GM12892 (cell line): ENCODE measurements at places on chromosomes 4 and X.
A peak's percentile ranks its signal among the peaks of the same experiment; 100 is the strongest.

- no peak for DNase-seq
Measured at GRCh38 chrX:15448010-15448639, 45.0 kb downstream of the PIR start.

GRCh38 chr4:52555356-52555716, 103.8 kb downstream of the USP46 start:
- DNase-seq = no peak

- no peak for DNase-seq
Measured at GRCh38 chrX:154531626-154532025, 15.0 kb downstream of the G6PD start.

GRCh38 chr4:111228396-111228795, 605.5 kb upstream of the PITX2 start:
- no peak for DNase-seq

GRCh38 chrX:14899607-14900006, 26.4 kb downstream of the MOSPD2 start:
- DNase-seq = no peak

DNA sequence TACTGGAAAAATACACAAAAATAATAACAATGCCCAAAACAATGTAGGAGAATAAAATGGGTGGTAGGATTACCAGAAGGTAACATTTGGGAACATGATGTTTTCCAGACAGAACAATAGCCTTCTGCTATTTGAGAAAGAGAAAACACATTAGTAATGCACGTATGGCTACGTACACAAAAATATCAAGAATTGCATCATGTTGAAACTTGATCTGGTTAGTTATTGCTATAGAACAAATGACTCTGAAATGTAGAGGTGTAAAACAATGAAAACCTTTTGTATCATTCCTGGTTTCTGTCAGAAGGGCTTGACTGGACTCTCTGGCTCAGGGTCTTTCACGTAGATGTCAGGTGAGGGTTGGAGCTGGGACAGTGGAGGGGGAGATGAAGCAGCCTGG, 1040.0 kb downstream of the FAT4 start:
- DNase-seq = no peak

GRCh38 chr4:106450249-106450648, 81.7 kb upstream of the GIMD1 start:
- no peak for DNase-seq

GRCh38 chr4:8840006-8840793, 31.4 kb downstream of the HMX1 start:
- no peak for DNase-seq

DNA sequence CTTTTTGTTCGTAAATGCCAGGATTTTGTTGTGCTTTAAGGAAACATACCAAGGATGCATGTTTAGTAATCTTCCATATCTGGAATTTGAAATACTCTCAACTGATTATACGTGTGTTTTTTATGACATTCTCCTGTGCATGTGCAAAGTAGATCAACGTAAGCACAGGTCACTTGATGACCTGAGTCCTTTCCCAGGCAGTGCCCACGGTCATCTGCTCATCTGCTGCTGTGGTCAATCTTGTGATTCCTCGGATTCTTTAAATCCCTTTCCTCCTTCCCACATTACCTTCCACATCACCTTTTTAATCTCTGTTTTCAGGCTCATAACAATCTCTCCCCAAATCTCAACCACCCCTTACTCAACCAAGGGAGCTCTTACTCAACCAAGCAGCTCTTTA, 104.1 kb downstream of the RASL11B start:
- DNase-seq = no peak

GRCh38 chr4:125433453-125433852, 118.7 kb downstream of the FAT4 start:
- DNase-seq = no peak

DNA sequence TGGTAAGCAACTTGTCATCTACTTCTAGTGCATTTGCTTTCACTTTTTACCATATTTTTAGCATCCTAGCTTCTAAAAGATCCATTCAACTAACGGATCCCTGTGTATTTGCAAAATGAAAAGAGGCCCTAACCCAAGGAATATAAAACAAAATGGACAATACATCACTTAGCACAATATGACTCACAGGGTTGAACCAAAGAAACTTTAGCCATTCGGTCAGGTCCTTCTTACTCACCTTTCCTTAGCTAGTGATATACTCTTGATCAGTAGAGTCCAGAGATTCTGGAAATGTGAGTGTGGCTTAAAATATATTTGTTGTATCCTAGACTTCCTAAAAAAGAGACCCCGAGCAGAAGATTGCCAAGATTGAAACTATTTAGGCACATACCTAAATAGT, 19.5 kb downstream of the TMPRSS11E start:
- DNase-seq = no peak

DNA sequence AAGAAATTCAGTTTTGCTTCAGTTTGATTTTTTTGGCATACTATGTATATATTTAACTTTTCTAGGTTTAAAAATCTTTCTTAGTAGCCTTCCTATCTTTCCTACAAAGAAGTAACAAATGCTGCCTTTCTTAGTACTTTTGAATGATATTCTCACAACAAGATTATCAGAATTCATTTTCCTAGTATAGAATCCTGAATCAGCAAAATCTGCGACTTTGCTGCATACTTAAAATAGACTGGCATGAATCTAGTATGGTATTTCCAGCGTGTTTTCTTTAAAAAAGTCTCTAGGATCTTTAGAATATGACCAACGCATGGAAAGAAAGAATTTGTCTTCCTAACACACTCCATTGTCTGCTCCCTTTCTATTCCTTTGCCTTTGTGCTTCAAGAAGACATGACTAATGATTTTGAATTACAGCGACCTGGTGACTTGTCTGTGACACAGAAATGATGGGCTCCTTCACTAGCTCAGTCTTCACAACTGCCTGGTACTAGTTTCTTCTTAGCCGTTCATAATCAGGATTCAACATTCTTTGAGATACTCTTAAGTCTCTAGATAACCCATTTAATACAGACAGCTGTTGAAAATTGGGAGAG, 349.8 kb downstream of the PPARGC1A start:
- DNase-seq = no peak

- no peak for DNase-seq
Measured at GRCh38 chrX:119190831-119191230, 45.3 kb upstream of the PGRMC1 start.

- no peak for DNase-seq
Measured at GRCh38 chrX:35798042-35798441, at the start of gene MAGEB16. MAGEB16 (plus strand) TSS chrX:35798342; CDS start chrX:35802197, 3,855 bp downstream.

DNA sequence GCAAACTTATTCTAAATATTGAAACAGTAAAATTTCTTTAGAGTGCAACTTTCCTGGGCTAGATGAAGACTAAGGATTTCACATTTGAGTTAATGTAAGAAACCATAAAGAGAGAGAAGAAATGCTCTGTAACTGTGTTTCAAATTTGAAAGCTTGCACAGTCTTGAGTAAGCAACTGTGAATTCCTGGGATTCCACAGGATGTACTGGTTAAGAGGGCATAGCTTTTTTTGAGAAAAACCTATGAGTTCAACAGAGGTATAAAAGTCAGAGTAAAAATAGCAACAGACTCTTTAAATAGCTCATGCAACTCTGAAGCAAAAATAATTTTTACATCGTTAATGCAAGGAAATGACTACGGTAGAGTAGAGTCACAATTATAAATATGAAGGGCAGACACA, 25.5 kb downstream of the ZNF330 start:
- no peak for DNase-seq

DNA sequence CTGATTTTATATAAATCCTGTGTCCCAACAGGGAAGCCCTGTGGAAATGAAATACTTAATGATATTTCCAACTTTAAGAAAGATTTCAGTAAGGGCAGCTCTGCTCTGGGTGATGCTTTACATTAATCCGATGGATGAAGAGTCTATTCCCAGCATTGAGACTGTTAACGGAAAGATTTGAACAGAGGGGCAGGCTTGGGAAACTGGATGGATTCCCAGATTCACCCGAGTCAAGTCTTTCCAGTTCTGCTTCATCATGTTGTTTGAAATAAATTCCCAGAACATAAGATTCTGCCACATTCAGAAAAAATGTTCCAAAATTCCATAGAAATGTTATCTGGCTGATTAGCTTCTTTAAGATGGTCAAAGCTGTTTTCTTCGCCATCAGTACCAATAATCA, 246.0 kb downstream of the FBXW7 start:
- no peak for DNase-seq

DNA sequence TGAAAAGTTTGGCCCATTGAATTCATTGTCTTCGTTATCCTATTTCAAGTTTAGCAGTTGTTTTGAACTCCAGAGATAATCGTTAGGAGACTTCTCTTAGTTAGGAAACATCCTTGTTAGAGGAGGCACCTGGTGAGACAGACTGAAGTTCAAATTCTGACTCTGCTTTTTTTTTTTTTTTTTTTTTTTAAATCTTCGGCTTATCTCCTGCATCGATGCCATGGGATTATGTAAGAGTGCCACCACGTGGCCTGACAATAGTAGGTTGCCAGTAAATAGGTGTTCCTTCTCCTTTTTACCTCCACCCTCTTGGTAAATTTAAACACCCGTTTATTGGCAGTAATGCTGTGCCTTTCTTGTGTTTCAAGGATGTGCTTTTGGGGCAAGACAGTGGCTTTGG, 149.3 kb downstream of the SOWAHB start:
- DNase-seq = no peak

DNA sequence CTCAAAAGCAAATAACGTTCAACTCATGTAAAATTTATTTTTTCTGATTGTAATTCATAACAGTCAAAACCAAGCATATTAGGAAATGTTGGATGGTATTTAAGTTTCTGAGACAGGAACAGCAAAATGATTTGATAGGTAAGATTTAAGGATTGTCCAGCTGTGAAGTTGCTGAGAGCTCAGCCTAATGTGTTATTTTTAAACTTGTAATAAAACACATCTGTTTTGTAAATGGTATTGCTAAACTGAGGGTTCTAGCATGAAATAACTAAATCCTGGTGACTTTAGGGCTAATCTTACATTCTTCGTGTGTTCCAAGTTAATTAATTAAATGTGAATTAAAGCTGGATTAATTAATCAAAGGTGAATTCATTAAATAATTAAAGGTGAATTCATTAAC, 13.3 kb downstream of the TLR10 start:
- DNase-seq = no peak

GRCh38 chrX:75655627-75656026, 129.4 kb downstream of the MAGEE2 start:
- DNase-seq = no peak

DNA sequence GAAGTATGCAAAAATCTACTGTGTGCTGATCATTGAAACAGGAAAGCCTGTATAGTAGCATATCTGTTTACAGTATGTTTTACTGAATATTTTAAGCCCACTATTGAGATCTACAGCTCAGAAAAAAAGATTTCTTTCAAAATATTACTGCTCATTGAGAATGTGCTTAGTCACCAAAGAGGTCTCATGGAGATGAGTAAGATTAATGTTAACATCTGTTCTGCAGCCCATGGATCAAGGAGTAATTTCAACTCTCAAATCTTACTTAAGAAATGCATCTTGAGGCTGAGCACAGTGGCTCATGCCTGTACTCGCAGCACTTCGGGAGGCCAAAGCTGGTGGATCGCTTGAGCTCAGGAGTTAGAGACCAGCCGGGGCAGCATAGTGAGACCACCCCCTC, 3.3 kb downstream of the RNF4 start:
- no peak for DNase-seq

DNA sequence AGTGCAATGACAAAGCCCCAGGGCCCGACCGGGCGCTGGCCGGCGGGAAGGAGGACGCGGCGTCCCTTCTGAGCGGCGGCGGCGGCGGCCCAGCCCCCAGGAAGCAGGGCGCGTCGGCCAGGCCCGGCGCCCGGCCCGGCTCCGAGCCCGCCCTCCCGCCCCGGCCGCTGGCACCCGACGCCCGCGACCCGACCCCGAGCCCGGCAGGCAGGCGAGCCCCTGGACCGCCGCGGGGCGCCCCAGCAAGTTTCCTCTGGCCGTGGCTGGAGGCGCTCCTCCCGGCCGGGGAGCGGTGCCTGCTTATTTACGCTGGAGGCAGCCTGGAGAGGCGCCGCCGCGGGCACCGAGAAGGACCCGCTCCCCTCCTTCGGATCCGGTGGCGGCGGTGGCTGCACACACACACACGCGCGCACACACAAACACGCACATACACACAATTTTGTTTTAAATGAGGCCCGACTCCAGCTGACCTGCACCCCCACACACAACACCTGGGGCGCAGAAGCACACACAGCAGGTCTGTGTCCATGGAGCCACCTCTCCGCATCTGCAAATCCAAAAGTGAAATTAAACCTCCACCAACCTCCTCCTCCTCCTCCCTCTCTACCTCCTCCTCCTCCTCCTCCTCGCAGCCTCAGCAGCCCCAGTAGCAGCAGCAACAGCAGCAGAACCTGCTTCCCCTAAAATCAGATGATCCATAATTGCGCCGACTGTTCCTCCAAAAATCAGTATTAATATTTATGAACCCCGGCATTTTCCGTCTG, 669 bp downstream of the IRF2 start:
- DNase-seq = peak; percentile 37

- DNase-seq = no peak
Measured at GRCh38 chrX:3450881-3451570, 104.6 kb upstream of the MXRA5 start.

GRCh38 chrX:104112326-104112951, at the start of gene ZCCHC18:
ZCCHC18 (plus strand) TSS chrX:104112523; CDS start chrX:104114112, 1,589 bp downstream.
- DNase-seq = peak; percentile 51

DNA sequence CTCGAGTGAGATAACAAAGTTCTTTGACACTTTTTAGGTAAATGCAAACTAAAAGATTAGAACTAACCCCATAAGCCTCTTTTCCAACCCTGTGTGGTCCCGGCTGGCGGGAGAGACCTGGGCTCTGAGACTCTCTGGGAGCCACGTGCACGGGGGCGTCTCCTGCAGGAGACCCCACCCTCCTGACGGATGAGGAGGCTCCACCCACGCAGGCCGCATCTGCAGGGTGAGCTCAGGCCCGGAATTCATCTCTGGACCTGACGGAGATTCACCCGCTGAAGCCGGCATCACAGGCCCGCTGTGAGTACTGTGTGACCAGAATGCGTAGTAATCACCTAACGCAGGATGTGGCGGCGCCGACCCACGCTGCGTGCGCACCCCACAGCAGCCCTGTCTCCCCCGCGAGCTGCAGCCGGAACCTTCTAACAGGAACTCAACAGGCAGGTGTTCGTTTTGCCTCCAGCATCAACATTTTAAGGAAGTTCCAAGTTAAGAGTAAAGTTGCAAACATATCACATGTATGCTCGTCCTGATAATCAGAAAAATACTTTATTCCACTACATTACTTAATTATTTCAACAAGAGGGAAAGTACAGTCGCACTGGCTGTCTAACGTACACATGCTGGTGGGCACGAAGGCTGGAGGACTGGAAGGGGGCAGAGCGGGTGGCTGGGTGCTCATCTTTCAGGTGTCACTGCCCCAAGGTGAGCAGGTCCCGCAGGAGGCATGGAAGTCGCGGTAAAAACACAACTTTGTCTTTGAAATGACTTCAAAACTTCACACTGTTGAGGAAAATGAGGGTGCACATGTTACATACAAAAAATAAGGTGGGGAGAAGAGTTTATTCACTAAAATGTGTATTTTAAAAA, 44.5 kb downstream of the FGFRL1 start:
- no peak for DNase-seq
